ENCODE measurements at places on chromosomes 16 and 17.

- DNase-seq = peak; percentile 43
These were observed 40.2 kb downstream of the ARL4D start for GRCh38 chr17:43439041-43439440.

GRCh38 chr16:77763994-77764393 lies 24.4 kb upstream of the VAT1L start:
- DNase-seq = no peak

DNA sequence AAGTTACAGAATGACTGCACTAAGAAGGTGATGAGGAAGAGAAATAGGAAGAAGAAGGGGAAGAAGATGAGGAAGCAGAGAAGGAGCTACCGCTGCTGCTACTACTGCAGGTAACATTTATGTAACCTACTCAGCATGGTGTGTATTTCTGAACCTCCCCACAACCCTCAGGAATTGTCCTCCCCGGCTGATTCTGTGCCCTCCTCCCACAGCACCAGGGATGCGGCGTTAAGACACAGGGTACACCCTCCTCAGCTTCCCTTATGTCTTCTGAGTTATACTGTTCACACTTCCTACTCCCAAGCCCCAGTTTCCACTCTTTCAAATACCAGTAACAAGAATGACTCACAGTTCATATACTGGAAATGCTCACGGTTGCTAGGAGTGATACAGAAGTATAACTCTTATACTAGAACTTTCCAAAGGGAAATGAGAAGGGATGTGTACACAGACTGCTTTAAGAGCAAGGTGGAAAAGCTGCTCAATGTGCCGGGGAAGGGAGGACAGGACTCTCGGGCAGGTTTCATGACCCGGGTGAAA lies 224.5 kb upstream of the PSMD7 start:
- no peak for DNase-seq

DNA sequence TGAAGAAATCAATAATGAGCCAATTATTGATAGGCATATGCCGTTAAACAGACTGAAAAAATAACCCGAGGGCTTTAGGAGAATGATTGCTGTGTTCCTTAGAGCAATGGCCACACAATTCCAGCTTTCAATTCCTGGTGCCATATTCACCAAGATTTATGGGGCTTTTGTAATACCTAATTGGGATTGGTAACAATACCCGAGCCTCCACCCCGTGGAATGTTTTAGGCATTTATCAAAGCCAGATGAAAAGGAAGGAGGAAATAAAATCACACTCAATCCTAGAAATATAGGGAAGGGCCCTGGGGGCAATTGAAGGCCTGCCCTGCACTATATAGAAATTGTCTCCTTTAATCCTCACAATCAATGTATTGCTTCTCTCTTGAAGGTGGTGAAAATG lies 42.1 kb upstream of the MLYCD start:
- DNase-seq = no peak

GRCh38 chr17:27562777-27563455 lies 68.1 kb upstream of the LGALS9 start:
- DNase-seq = no peak

- DNase-seq = no peak
These were observed 13.2 kb upstream of the SPN start for GRCh38 chr16:29649588-29650494.

DNA sequence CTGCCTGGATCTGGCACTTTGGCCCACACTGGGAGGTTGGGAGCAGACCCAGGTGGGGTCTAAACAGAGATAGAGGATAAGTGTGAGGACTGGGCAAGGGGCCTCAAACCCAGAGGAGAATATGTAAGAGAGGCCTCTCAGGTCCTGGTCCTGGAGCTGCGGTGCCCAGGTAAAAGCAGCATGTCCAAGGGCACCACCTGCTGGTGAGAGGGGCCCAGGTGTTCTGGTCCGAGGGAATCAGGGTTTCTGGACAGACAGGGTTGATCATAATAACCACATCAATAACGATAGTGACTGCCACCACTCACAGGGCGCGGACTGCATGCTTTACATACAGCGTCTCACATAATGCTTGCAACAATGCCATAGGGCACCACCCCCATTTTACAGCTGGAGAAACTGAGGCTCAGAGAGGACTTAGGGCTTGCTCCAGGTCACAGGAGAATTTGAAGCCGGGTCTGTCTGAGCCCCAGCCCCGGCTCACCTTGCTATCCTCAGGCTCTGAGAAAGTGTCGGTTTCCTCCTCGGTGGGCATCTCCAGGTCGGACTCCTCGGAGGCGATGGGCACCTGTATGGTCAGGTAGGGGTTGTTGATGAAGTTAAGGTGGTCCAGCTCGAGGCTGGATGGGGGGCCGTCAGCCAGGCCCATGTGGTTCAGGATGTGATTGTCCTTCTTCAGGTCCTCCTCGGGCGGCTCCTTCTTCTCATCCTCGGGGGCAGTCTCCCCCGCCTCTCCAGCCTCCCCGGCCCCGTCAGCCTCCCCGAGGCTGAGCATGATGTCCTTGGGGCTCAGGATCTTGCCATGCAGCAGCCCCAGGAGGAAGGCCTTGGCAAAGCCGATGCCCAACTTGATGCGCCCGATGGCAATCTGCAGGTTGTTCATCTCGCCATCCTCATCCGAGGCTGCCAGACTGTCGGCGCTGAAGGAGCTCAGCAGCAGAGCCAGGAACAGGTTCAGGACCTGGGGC lies 19.1 kb upstream of the CD79B start:
- no peak for DNase-seq

All from neural progenitor cell (in vitro differentiated cells).